ENCODE measurements at places on chromosomes 12 and 14. TPM values are rescaled to one million over a fixed set of nuclear protein-coding genes. Genes with fewer than 3 reads are reported as not detected.

CDCA4 gene
- total RNA-seq: 0.80 TPM

ESR2 gene
- total RNA-seq: 1.4 TPM

GARIN6 gene
- not detected for total RNA-seq

PNP gene
- total RNA-seq: 27.3 TPM

TEAD4 gene
- total RNA-seq: 8.2 TPM

CLEC14A gene
- 5.3 TPM for total RNA-seq

BCL2L2 gene
- 49.0 TPM for total RNA-seq

LRTM2 gene
- not detected for total RNA-seq

DLGAP5 gene
- 0.82 TPM for total RNA-seq

- no peak for DNase-seq
- H3K36me3 ChIP-seq: no peaks in the 10 kb centered on the region
- H3K27me3 ChIP-seq: peaks cover 20% of the 10 kb centered on the region
- no peak overlapping the region for H3K27ac ChIP-seq
- no peaks in the 10 kb centered on the region for H3K4me1 ChIP-seq
- H3K4me3 ChIP-seq: no peak overlapping the region
Measured at GRCh38 chr12:48631071-48631470, 51.0 kb downstream of the KANSL2 start.

DNA sequence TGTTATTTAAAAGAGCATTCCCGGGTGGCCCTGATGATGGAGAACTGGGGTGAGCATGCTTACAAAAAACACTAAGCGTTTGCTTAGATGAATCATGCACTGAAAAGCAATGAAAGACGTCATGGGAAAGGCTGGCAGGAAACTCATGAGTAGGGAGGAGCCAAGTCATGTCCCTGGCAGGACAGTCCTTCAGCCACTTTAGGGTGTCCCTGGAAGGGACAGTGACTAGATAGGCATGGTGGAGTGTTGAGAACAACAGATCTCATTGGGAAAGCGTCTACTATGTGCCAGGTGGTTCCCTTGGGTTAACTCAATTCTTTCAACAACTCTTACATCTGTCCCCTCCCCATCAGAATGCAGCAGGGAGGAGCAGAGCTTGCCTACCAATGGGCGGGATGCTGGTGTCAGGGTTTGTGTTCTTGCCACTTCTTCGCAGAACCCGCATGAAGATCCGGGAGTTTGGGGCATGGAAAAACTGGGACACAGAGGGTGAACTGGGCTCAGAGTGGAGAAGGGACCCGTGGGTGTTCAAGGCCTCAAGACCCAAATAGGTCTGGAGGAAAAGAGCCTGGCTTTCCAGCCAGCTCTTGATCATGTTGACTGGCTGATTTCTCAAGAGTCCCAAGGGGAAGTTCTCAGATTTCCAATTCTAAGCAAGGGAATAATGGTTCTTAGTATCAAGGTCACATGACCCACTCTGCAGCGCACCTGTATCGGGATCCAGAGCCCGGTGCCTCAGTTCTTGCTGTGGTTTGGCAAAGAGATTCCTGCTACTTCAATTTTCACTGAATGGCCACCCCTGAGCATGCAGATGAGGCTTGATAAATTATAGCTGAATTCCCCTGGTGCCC lies 653.9 kb upstream of the TBX3 start:
- peak; percentile 17 for DNase-seq
- H3K27ac ChIP-seq: peak overlapping the region; percentile 47
- H3K4me1 ChIP-seq: peaks cover 9% of the 10 kb centered on the region
- no peak overlapping the region for H3K4me3 ChIP-seq
- no peaks in the 10 kb centered on the region for H3K36me3 ChIP-seq

- H3K4me1 ChIP-seq: no peaks in the 10 kb centered on the region
- no peaks in the 10 kb centered on the region for H3K27me3 ChIP-seq
- no peak for DNase-seq
- H3K36me3 ChIP-seq: no peaks in the 10 kb centered on the region
- H3K4me3 ChIP-seq: no peak overlapping the region
Measured at GRCh38 chr12:18908191-18908590, 170.3 kb downstream of the CAPZA3 start.

- no peak for DNase-seq
- peaks cover 7% of the 10 kb centered on the region for H3K4me1 ChIP-seq
- H3K36me3 ChIP-seq: peaks cover 17% of the 10 kb centered on the region
Measured at GRCh38 chr14:68897559-68898155, 81.4 kb downstream of the ACTN1 start.

GRCh38 chr14:40053416-40053815 lies 621.2 kb upstream of the FBXO33 start:
- H3K27ac ChIP-seq: no peak overlapping the region
- H3K27me3 ChIP-seq: no peaks in the 10 kb centered on the region

DNA sequence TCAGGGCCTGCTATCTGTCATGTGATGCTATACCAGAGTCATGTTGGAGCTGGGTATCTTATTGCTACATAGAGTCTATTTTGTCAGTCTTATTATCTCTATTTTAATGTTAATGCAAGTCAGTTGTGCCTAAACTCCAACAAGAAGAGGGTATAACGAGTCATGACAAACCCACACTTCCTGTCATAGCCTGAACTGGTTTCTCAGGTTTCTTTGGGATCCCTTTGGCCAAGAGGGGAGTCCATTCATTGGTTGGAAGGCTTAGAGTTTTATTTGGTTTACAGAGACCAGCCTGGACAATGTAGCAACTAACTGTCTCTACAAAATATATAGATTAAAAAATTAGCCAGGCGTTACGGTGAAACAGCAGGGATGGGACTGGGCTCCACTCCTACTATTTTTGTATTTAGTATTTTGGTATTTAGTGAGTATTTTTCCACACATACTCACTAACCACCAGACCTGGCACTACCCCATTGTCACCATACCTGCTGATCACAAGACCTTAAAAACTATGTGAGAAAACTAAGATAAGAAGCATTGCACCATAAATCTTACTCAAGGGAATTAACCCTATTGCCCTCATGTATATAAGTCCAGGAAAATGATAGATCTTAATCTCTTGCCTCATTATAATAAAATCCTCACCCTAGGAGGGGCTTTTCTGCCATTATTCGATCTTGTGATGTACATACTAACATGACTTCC lies 387.5 kb downstream of the IPO8 start:
- H3K27ac ChIP-seq: no peak overlapping the region
- no peak for DNase-seq
- H3K27me3 ChIP-seq: no peaks in the 10 kb centered on the region
- H3K4me1 ChIP-seq: no peaks in the 10 kb centered on the region

- no peak overlapping the region for H3K4me3 ChIP-seq
- peaks cover 3% of the 10 kb centered on the region for H3K4me1 ChIP-seq
- DNase-seq: peak; percentile 88
Measured at GRCh38 chr12:121786440-121786825, 7.1 kb downstream of the RHOF start.

GRCh38 chr14:28867571-28867970 lies 101.0 kb downstream of the FOXG1 start:
- no peaks in the 10 kb centered on the region for H3K36me3 ChIP-seq
- no peak overlapping the region for H3K4me3 ChIP-seq
- no peak for DNase-seq
- H3K27ac ChIP-seq: no peak overlapping the region
- H3K27me3 ChIP-seq: no peaks in the 10 kb centered on the region

Measured in transverse colon (tissue), 4 donors.